HFFc6 (cell line): ENCODE measurements at places on chromosomes 2 and 18.

GRCh38 chr2:113032737-113033136 is 19.9 kb downstream of the IL36B start:
- DNase-seq, result no peak

GRCh38 chr2:113227698-113228097 is 51.0 kb downstream of the PAX8 start:
- no peak for DNase-seq

DNA sequence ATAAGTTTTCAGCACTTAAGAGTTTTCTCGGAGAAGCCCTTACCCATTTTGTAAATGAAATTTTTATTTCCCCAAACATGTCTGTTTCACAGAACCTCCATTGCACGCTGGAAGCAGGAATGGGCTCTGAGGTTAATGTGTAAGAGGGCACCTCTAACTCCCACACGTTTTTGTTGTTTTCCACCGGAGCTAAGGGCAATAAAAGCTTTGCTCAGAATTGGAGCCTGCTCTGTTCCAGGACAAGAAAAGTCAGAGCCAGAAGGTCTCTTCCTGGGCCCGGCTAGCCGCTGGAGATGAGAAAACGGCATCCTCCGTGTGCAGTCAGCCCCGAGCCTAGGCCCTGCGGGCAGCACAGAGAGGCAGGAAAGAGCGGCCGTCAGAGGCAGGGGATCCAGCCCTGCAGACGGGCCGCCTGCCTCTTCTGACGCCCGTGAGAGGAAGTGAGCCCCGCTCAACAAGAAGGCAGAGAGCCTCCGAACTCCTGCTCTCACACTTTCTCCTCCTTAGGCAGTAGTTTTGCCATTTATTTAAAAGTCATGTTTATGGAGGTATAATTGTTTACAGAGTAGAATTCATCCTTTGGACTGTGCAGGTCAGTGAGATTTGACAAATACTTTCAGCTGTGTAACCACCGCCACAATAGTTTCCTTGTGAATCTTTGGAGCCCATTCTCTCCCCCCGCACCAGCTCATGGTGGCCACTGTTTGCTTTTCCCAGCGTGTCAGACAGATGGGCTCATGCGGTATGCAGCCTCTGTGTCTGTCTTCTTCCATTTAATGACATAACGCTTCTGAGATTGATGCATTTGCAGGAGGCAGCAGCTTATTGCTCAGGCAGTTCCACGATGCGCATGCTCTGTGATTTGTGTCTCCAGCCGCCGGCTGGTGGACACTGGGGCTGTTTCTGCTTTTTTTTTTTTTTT is 117.3 kb downstream of the GALR1 start:
- DNase-seq, result no peak

DNA sequence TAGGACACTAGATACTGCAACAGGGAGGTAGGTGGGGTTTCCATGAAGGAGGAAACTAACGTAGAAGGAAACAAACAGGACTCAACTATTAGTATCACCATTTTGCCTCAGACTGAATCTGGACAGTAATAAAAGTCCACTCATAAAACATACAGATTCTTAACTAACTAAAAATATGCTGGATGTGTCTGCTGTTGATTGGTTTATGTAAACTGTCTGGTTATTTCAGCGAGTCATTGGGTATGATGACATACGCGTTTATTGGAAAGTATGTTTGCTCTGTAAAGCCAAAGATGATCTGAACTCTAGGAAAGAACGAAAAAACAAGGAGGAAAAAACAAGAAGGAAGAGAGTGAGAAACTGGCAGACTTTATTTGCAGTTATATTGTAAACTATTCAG is 1816.1 kb upstream of the LRRTM1 start:
- no peak for DNase-seq

GRCh38 chr2:156118753-156119416 is 213.6 kb downstream of the NR4A2 start:
- DNase-seq, result no peak

DNA sequence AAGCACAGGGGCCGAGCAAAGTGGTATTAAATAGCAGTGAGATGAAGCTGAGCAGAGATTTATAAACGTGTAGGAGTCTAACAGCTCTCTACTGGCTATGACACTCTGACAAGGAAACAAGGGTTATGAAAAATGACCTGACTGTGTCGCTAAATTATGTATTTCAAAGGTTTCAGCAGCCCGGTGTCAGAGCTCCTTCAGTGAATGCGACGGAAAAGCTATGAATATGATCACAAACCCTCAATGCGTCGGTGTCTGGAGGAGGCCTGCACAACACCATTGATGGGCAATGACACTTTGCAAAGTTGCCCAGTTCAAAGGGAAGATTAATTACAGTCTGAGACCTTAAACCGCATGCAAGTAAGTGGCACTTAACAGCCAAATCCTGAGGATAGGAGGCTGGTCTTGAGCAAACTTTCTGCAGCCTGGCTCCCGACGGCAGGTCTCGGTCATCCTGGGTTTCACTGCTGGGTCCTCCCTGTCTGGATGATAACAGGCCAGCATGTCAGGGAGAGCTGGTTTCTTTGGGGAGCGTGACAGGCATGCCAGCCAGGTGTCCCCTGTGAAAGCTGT is 615.1 kb upstream of the SALL3 start:
- no peak for DNase-seq

DNA sequence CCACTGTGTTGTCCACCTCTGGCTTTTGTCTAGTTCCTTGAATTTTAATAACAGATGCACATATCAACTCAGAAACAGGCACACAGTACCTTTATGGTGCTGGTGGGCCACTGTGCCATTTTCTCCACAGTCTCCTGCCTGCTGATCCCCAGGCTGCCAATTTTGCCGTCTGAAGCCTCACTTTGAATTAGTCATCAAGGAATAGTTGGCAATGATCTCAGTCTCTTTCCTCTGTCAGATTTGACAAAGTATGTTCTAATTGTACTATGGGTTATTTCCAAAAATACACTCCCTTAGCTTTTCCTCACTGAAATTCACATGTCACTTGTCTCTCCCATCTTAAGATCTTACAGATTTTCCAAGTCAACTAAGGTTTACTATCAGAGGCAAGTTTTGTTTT is 140.7 kb downstream of the ZNF516 start:
- peak; percentile 46 for DNase-seq

DNA sequence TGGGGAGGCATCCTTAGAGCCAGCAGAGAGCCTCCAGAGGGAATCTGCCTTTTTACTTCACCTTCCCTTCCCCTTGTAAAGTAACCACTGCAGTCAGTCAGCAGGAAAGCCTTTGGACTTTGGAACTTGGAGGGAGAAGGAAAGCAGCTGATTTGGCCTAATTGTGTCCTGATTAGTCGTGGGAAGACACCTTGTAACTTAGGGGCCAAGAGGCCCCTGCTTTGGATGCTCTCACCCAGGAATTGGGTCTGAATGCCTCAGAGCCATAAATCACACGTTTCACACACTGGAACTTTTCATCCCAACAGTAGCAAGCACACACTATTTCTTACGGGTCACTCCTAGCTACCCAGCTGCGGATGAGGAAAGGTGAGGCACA is 81.0 kb upstream of the PPM1B start:
- no peak for DNase-seq

GRCh38 chr2:52327641-52328040 is 1295.7 kb upstream of the NRXN1 start:
- no peak for DNase-seq

DNA sequence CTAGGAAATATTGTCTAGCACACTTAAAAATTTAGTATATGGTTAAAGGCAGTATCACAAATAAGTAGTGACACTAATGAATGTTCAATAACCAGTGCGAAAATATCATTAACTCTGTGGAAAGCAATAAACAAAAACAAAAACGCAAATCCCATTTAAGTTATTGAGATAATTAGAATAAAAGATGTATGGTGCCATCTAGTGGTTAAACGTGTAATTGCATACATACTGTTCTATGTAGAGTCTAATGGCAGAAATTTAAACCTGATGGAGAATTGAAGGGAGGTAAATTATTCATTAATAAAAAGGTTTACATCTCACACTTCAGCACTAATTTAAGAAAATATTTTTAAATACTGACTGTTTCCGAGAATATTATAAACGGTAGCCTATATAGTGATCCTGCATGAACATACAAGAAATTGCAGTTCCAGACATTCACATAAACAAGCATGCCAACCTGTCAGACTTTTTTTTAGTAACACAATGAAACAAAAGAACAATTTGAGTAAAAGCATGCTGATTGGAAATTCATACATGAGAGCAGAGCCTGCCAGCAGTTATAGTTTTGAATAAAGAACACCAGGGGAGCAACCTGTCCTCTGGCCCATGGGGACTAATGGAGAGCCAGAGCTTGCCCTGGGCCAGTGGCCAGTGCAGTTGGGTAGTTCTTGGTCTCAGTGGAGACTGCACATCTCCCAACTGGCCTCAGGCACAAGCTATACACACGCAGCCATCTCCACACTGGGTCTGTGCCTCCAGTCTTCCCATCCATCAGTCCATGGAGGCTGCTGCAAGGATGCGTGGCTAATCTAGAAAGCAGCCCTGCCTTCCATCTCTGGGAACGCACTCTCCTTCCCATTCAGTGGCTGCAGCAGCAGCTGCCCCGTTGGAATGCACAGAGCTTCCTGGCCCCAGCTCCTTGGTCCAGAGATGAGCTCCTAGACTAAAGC is 28.0 kb downstream of the GCG start:
- DNase-seq, result peak; percentile 57

DNA sequence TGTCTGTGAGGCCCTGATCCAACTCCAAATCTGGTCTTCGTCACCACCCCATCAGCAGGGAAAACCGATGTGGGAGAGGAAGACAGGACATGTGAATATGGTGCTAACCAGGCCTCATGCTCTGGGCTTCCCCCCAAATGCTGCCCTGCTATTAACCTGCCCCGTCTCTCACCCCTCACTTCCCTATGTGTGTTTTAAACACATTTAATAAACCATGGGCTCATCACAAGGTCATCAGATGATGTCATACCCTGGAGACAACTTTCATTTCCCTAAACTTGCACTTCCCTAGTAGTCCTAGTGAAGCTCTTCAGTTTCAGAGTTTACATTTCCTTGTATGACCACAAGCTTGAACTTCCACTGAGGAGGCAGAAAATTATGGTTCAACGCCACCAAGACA is 49.9 kb downstream of the CD8B2 start:
- DNase-seq, result no peak

GRCh38 chr2:104337869-104338268 is 516.0 kb upstream of the POU3F3 start:
- no peak for DNase-seq

DNA sequence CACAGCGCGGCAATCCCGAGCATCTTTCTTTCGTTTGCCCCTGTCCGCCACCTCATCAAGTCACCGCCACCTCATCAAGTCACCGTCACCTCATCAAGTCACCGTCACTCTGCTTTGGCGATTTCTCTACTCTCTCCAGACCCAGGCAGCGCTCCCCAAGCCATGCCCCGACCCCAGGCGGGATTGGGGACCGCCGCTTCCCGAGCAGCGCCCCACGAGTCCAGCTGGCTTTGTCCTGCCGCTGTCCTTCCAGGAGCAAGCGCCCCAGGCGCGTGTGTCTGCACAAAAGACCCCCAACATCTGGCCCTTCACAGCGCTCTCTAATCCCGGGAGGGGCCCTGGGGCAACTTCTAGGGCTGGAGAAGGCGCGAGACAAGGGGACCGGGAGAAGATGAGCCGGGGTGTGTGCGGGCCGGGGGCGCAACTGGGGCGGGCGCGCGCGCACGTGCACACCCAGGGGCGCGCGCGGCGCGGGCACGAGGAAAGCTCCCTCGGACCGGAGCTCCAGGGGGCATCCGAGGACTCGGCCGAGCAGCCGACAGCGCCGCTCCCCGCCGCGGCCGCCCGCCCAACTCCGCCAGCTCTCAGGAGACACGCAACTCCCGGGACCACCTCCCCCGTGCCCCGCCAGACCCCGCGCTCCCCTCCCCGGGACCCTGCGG is 633 bp upstream of the RNF152 start:
- DNase-seq, result peak; percentile 29

- DNase-seq, result no peak
Measured at GRCh38 chr2:190500054-190500502, 34.4 kb downstream of the NEMP2 start.

DNA sequence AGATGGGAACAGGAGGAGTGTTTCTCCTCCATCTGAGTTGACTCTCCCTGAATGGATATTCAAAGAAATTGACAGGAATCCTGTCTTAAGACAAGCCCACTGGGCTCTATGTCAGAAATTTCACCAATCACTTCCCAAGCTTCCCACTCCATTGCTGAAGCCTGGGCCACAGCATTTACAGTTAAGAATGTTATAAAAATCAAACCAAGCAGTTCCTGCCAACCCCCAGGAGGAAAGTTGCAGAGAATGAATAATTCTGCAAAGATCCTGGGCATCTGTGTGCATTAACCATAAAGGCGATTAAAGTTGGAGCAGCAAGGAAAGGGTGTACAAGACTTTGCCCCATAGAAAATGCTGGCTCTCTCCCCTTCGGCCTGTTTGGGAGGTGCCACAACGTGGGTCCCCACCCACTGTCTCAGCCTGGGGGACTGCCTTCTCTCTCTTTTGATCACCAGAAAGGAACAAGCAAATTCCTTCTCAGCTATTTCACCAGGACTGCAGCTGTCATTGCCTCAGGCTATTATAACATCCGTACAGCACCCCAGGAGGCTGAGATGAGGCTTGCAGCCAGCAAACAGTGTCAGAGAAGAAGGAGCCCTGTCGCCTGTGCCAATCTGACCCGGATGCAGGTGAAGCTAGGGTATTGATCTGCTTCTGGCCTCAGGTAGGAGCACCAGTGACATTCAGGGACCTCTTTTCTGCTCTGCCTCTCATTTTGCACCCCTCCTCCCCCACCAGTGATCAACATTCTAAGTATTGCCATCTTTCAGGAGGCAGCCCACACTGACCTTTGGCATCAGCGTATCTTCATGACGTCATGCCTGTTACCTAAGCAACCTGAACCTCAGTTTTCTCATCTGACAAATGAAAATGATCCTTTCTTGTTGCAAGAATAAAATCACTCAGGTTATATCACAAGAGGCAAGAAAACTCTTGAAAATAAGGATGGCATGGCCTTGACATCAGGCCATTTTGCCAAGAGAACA is 219.0 kb downstream of the SH3BP4 start:
- peak; percentile 93 for DNase-seq

- DNase-seq, result no peak
Measured at GRCh38 chr2:219567791-219568361, 3.5 kb downstream of the OBSL1 start.

DNA sequence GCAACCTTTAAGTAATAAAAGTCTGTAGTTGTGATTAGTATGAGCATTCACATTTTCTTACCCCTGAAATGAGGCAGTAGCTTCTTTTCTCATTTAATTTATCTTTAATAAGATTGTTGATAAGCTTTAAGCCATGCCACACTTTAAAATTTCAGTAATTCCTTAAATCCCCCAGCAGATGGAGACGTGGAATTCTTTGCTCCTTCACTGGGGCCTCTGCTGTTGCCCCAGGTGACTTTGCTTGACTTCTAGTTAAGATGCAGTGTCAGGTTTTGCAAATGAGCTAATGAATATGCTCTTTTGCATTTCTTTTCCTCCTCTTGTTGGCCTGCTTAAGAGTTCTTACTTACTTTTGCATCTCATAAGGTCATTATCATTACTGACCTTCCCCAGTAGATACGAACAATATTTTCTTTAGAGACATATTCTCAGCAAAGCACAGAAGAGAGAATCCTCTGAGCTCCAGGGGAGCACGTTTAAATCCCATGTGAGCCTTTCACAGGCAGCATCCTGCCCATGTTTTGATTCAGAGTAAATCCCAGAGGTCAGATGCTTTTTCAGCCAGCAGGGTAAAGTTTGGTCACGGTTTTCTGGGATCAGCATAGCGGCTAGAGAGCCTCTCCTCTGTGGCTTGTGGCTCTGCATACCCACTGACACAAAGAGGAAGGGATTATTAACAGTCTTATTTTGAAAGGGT is 222.9 kb downstream of the PTPRM start:
- DNase-seq, result peak; percentile 30

- no peak for DNase-seq
Measured at GRCh38 chr2:5691221-5691984, 781 bp upstream of the SOX11 start.
